NCI-H2171 (cell line): ENCODE measurements at places on chromosomes 5 and 9.

DNA sequence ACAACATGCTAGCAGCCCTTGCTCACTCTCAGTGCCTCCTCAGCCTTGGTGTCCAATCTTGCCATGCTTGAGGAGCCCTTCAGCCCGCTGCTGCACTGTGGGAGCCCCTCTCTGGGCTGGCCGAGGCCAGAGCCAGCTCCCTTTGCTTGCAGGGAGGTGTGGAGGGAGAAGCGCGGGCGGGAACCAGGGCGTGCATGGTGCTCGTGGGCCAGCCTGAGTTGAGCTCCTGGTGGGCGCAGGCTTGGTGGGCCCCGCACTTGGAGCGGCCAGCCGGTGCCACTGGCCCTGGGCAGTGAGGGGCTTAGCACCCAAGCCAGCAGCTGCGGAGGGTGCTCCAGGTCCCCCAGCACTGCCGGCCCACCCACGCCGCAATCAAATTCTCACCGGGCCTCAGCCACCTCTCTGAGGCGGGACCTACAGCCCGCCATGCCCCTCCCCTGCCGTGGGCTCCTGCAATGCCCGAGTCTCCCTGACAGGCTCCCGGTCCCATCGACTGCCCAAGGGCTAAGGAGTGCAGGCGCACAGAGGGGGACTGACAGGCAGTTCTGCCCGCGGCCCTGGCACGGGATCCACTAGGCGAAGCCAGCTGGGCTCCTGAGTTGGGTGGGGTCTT lies 333.5 kb downstream of the KCNN2 start:
- DNase-seq, result no peak

- no peak for DNase-seq
Measured at GRCh38 chr9:24552526-24553182, 7.0 kb upstream of the IZUMO3 start.

DNA sequence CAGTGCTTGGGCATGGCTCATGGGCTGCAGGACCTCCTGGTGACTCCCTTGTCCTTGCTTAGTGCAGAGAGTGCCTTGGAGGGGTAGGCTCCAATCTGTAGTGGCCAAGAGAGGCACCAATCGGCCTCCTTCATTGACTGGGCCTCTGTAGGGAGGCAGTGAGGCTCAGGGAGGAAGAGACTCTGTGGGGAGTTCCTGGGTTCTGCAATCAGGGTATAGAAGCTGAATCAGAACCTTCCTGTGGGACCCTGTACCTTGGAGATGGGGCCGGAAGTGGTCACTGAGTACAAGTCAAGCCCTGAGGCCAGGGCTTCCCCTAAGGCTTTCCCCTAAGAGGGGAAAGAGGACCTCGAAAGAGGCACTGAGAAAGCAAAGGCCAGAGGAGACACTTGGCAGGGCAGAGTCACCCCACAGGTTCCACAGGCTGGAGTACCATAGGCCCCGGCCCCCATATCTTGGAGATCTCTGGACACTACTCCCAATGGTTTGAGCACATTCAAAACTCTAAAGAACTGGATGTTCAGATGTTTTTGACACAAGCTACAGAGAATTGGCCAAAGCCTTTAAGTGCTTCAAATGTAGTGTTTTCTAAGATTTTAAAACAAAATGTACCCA lies 190.5 kb downstream of the HSPA4 start:
- DNase-seq, result no peak

DNA sequence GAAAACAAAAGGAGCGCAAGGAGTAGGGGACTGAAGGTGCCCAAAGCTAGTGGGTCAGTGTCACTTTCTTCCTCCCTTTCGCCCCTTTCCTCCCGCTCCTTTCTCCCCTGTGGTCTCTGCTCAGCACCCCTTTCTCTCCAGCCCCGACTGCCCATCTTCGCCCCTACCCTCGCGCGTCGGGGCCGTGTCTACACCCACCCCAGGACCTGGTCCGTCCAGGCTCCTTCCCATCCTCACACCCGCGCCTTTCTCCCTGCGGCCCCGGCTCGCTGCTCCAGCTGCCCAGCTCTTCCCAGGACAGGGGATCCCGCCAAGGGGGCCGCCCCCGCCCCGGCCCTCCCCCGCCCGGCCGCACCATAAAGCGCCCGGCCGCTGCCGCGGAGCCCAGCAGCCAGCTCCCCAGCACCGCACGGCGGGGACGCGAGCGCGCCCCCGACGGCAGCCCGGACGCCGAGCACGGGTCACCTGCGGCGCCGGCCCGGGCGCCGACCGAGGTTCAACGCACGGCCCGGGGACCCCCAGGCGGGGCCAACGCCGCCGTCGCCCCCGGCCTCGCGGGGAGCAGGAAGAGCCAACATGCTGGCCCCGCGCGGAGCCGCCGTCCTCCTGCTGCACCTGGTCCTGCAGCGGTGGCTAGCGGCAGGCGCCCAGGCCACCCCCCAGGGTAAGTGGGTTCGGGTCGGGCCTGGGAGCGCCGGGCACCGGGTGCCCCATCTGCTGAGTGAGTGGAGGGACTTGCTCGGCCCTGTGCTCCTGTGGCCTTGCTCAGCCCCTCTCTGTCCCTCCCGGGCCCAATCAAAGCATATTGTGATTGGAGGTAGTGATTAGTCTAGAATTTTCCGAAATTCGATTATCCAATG lies at the start of gene THBS4:
Gene THBS4 (plus strand): TSS at position 387 of the 860 bp plus-strand sequence. CDS start 190 bp downstream, at position 577.
- no peak for DNase-seq

DNA sequence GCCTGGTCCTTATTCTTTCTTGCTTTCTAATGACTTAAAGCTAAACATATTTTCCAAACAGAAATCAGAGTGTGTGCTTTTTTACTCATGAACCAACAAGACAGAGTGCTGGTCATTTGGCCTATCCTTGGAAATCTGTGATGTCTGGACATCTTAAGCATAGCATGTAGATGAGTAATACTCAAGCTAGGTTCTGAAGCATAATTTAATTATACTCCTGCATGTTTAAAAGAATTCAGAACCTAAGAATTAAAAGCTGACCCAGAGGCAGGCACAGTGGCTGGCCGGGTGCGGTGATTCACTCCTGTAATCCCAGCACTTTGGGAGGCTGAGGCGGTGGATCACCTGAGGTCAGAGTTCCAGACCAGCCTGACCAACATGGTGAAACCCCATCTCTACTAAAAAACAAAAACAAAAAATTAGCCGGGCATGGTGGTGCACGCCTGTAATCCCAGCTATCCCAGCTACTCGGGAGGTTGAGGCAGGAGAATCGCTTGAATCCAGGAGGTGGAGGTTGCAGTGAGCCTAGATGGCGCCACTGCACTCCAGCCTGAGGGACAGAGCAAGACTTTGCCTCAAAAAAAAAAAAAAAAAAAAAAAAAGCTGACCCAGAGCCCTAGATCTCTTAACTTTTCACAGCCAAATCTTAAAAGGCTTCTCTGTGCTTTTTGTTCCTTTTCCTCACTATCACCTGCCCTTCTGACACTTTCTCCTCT lies 16.2 kb upstream of the TJP2 start:
- no peak for DNase-seq

DNA sequence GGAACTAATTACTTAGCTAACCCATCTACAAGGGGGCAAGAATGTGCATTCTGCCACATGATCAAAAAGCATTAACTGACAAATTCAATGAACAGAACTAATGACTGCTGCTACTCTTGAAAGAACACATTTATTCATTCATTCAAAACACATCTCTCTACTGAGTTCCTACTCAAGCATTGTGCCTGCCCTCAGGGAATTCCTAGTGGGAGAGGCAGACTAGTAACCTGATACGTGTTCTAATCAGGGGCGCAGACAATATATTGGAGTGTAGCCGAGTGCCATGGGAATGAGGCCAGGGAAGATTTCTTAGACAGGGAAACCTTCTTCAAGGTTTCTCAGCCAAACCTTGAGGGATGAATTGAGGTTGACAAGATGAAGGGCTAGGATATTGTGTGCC lies 56.7 kb upstream of the PAPPA start:
- DNase-seq, result peak; percentile 71

GRCh38 chr5:44252545-44252944 lies 136.7 kb downstream of the FGF10 start:
- no peak for DNase-seq

DNA sequence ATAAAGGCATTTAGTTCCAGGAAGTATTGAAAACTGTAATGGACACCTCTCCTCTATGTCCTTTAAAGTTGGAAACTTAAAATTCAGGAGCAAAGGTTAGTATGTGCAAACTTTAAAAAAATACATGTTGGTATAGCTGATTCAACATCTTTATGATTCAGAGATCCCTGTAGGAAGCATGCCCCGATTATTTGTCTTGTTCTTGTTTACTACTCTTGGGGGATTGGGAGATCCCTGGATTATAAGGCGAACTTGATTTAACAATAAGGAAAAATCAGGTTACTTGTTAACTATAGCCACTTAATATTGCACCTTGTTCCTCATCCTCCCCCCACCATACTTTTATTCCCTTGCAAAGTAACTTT lies 1.7 kb downstream of the F2RL1 start:
- no peak for DNase-seq

DNA sequence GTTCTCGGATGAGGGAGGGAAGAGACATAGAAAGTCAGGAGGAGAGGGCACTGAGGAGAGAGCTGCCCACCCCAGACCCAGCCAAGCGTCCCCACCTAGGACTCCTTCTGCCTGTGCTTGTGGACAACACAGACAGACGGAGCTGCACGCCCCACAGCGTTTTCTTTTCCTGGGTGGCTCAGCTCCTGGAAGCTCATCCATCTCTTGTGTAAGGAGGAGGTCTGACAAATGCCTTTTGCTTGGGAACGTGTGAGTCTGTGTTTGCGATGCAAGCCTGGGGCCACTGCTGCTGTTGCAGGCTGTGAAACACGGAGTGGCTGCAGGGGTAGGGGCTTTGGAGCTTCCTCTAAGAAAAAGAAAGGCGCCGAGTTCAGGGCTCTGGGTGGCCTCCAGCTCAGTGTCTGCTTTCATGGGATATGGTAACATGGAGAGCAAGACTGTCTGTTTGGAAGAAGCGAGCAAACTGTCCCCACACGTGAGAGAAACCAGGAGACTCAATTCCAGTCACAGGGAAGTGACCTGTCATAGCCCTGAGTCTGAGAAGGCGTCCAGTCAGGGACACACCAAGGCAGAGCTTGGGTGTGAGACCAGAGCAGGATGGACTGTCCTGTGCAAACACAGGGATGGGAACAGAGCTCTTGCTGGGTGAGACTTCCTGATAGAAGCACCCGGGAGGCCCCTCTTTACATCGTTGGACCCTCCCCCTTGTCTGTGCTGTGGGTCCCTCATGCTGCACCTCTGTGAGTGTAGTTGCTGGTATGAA lies 42.7 kb downstream of the GADD45G start:
- DNase-seq, result no peak

DNA sequence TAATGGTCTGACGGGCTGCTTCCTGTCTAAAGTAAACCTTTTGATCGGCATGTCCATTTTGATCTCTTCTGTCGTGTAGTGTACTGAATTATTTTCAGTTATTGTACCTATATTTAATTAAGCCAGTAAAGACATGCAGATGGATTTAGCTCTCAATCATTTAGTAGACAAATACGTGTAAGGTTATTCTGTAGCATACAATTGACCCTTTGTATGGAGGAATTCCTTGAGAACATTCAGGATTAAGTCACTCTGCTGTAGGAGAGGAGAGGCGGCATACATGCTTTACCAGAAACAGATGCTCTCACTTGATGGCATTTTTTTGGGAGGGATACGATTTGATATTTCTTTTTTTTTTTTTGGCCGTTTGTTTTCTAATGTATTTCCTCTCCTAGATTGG lies 141.0 kb downstream of the PBX3 start:
- DNase-seq, result no peak

GRCh38 chr9:16461137-16461840 lies 409.2 kb downstream of the BNC2 start:
- no peak for DNase-seq
